ENCODE measurements at places on chromosomes 7 and 10.

GRCh38 chr7:7491044-7491443, 44.6 kb downstream of the COL28A1 start:
- no peak for DNase-seq

DNA sequence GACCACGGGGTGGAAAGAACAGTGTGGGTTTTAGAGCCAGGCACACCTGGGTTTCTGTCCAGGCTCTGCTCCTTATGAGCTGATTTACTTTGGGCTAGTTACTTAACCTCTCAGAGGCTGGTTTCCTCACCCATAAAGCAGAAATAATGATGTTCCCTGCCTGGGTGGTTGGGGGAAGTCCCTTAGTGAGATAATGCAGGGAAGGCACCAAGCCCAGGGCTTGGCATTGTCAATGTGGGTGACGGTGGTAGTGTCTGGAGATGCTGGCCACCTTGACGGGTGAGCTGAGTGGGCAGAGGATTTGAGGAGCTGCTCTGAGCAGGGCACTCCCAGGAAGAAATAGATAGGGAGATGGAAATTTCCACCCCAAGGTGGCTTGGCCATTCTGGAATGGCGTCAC, 65.2 kb downstream of the SH2D4B start:
- no peak for DNase-seq

DNA sequence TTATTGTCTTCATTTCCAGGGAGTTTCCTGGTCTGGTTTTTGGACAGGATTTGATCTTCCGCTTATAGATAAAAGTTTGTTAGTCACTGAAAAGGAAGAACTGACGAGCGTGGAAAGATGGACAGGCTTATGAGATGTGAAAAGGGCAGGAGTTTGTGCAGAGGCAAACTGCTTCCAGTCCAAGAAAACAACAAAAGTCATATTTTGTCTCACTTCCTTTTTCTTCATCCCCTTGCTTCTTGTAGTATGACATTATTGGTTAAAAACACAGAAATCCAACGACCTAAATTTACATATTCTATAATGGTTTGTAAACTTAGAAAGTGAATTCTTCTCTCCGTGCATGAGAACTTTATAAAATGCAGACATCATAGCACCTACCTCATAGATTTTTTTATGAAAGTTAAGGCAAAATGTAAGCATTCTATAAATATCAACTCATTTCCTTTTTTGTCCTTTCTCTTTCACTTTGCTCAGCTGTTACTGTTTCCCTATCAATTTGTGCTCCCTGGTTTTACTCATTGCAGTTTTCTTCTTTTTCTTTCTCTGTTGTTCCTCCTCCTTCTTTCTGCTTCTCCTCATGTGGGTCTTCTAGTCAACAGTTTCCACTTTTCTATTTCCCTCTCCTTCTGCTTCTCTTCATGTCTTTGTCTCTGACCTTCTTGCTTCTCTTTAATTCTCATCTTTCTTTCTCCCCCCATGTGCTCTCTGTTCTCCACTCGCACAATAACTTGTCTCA, 370.2 kb downstream of the ARL4A start:
- DNase-seq = no peak

- DNase-seq = no peak
Observed at GRCh38 chr7:11609096-11609670, 222.8 kb downstream of the THSD7A start.

- peak; percentile 93 for DNase-seq
Observed at GRCh38 chr10:29946953-29947700, 112.3 kb downstream of the JCAD start.

- DNase-seq = no peak
Observed at GRCh38 chr7:90425376-90425775, 22.1 kb downstream of the CLDN12 start.

GRCh38 chr7:93013446-93014061, 104.2 kb downstream of the SAMD9 start:
- DNase-seq = no peak

DNA sequence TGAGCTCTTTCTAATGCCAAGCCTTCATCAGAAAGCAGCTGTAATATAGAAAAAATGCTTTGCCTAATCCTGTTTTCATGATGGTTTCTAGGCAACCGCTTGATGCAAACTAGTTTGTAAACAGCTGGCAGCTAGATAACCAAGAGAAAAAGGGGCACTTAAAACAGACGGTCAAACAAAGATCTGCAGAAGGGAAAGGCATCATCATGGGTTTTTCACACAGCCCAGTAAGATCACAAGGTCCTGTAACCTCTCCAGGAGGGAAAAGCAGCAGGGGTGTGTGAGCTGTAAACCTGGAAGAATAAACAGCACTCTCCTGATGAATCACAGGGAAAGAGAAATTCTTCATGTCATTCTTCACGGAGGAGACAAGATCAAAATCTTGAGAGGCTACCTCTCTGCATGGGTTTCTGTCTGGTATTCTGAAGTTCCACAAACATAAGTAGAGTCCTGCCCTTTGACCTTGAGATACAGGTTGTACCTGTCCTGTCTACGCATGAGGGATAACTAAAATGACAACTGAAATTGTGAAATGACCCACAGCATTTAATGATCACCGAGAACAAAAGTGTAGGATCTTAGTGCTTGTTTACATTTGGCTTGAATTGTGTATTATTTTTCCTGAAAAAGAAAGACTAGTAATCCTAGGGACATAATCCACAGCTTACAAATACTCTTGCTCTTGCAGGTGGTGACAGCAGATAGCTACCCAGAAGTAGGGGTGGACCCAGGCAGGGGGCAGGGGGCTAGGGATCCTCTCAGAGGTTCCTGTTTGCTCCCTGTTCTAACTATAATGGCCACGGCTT, 48.0 kb downstream of the CREB3L2 start:
- peak; percentile 83 for DNase-seq

GRCh38 chr10:28783087-28783486, 105.8 kb downstream of the BAMBI start:
- no peak for DNase-seq

DNA sequence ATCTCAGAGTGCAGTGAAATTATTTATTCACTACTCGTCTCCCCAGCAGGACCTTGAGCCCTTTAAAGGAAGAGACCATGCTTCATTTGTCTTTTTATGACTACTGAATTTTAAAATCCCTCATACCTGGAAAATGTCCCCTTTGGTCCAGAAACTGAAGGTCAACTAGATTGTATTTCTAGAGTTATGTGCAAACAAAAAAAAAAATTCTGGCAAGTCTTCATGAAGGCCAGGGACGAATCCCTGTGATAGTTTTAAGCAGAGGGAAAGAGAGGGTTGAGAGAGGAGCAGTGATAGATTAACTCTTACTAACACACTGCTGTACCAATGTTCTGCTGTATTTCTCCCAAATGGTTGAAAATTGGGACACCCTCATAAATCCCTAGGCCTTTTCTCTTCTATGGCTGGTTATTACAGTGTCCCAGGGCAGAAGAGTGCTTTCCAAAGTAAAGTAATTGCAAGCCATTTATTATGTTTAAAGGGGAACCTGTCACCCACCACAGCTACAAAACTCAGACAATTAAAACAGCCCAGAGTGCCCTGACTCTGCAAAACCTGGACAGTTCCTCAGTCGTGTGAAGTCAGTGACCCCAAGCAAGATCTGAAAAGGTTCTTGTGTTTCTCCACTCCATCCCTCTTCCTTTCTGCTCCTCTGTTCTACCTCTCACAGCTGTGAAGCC, 182.8 kb upstream of the AOAH start:
- DNase-seq = no peak

DNA sequence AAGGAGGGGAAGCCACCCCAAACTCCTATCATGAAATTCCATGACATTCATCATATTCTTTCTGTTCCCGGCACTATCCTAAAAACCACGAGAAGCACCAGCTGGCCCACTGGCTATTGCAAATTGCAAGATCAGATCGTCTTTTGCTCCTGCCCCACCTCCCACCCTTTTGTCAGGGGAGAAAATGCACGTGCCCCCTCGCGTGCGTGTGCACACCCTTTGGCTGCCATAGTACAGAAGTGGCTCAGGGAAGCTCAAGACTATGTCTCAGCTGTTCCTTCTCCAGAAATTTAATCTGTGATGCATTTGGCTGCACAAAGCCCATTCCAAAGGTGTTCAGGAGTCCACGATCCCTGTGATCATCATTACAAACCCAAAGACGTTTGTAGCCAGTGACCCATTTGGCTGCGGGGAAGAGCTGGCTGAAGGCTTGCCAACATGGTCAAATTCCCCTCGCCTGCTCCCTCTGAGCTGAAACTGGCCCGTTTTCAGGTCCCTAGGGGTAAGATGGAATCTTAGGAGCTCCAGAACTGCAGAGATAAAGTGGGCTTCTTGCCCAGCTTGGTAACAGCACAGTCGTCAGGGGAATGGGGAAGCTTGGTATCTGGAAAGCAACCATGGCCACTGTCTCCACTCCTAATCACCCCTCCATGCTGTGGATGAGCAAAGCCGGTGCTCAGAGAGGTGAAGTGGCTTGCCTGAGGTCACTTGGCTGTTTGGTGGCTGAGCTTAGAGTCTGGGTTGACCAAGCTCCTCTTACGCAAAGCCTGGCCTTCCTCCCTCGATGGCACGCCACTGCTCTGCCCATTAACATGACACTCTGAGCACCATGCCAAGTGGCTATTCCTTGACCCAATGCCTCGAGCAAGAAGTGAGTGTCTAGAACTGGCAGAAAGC, 155.4 kb downstream of the NEURL1 start:
- DNase-seq = no peak
